Right lung (tissue), 10 donors: ENCODE measurements at places on chromosomes 12 and 14. TPM values are rescaled to one million over a fixed set of nuclear protein-coding genes. Genes with fewer than 3 reads are reported as not detected.
A peak's percentile ranks its signal among the peaks of the same experiment; 100 is the strongest.

DNA sequence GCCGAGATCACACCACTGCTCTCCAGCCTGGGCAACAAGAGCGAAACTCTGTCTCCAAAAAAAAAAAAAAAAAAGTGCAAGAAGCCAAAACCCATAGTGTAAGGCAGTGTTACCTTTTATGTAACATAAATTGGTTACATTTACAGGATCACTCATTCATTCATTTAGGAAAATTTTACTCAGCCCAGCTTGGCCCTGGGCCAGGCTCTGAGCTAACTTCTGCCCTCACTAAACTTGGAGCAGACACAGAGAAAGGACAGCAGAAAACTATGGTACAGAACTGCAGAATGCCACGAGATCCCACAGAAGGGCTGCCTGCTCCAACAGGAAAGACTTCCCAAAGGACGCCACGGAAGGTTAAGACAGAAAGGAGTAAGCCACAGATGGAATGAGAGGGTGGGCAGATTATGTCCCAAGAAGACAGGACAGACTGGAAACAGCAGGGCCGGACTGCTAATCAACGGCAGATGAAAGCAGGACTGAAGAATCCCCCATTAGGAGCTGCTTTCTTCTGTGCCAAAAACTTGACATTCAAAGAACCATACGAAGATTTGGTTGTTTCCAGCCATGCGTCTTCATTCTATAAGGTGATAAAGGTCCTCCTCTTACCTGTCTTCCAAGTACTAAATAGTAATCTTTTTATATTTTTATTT is 18.9 kb downstream of the PPP1R13B start:
- DNase-seq: peak; percentile 45

DNA sequence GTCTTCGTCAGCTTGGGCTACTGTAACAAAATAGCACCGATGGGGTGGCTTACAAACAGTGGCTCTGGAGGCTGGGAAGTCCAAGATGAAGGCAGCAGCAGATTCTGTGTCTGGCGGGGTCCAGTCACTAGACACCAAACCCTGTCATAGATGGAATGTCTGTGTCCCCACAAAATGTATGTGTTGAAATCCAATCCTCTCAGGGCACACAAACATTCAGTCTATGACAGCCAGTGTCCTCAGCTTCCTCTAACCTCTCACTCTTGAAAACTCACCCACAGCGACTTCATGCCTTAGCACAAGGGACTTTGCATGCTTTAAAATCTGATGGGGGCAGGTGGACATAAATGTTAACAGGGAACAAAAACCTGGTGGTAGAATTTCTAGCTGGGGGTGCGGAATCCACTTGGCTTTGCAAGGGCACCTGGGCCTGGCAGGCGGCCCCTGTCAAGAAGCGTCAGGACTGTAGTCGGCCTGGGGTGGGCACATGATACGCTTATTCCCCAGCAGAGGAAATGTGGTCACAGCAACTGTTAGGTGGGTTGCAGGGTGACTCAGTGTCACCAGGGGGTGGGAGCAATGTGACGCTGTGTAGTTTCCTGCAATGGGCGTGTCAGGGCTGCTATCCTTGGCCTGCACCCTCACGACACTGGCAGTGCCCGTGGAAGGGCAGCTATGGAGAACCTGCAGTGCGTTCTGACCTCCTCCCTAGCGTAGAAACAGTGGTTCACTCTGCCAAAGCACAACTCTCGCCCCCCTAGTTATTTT is 17.7 kb downstream of the RIN3 start:
- no peak for DNase-seq

DNA sequence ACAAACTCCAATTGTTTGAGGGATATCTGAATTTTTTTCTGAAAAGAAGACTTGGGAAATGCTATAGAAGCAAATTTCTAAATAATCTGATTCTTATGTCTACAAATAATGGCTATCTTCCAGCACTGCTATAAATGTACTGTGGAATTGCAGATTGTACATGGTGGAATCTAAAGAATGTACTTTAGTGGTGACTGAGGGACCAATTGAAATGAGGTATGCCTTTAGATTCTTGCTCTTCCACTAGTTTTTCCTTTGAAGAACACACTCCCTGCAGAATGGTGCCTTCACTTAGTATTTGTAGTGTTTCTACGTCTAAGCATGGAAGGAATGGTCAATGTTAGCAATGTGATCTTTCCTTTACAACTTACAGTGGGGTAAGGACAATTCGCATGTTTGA is 11.7 kb upstream of the PRB4 start:
- DNase-seq: no peak

DNA sequence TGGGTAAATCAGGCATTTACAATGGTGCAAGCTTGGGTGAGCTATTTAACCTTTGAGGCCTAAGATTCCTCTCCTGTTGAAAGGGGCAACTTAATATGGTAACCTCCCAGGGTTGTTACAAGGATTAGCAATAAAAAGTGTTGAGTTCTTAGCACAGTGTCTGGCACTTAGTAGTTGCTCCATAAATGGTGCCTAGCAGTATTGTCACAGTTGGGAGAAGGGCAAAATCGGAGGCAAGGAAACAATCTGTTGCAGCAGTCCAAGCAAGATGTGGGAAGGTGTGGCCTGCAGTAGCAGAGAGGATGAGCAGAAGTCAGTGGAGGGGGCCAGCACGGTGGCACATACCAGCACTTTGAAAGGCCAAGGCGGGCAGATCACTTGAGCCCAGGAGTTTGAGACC is 7.3 kb upstream of the SP7 start:
- DNase-seq: no peak

GRCh38 chr14:77014004-77014604 is 14.4 kb downstream of the IRF2BPL start:
- DNase-seq: peak; percentile 78

GRCh38 chr12:97482143-97482693 is 19.6 kb downstream of the RMST start:
- DNase-seq: no peak

DNA sequence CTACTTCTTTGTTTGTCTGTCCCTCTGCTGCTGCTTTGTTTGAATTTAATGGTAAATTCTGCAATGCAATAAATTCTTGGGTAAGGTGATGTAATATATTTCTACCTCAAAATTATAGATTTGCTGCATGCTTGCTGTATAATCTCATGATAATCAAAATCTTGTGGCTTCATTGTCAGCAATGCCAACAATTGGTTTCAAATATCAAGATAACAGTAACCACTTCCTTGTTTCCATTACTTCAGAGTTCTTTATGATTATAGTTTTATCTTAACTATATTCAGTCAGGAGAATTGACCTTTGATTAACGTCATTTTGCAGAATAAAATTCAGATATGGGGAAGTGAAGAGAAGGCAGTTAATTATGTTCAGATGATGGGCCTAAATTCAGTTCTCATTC is 30.2 kb upstream of the RNU6-8 start:
- DNase-seq: no peak

- DNase-seq: peak; percentile 95
These were observed 44.0 kb downstream of the RBMS2 start for GRCh38 chr12:56565510-56566101.

- no peak for DNase-seq
These were observed 11.3 kb downstream of the PLD4 start for GRCh38 chr14:104935955-104936354.

Gene SAMD15
- polyA plus RNA-seq: 3.0 TPM

Gene GOLGA3
- 50.0 TPM for polyA plus RNA-seq
